ENCODE measurements at places on chromosomes 16 and 17.
A peak's percentile ranks its signal among the peaks of the same experiment; 100 is the strongest.

- DNase-seq = no peak
These were observed 243.9 kb upstream of the TBX2 start for GRCh38 chr17:61155590-61156237.

DNA sequence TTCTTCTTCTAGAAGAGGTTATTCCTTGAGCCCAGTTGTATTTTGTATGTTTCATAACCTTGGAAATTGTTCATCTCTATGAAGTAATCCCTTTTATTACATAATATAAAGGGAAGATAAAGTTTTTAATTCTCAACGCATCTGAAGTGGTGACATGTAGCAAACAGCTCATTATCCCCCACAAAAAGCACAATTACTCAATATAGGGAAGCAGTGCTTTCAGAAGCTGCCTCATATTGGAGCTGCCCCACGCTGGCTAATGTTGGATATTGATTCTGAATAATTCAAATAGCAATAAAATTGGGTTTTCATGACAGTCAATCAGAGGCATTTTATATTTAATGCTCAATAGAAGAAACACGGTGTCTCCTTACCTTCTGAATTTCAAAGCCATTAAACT lies 604.3 kb upstream of the RBFOX1 start:
- no peak for DNase-seq

DNA sequence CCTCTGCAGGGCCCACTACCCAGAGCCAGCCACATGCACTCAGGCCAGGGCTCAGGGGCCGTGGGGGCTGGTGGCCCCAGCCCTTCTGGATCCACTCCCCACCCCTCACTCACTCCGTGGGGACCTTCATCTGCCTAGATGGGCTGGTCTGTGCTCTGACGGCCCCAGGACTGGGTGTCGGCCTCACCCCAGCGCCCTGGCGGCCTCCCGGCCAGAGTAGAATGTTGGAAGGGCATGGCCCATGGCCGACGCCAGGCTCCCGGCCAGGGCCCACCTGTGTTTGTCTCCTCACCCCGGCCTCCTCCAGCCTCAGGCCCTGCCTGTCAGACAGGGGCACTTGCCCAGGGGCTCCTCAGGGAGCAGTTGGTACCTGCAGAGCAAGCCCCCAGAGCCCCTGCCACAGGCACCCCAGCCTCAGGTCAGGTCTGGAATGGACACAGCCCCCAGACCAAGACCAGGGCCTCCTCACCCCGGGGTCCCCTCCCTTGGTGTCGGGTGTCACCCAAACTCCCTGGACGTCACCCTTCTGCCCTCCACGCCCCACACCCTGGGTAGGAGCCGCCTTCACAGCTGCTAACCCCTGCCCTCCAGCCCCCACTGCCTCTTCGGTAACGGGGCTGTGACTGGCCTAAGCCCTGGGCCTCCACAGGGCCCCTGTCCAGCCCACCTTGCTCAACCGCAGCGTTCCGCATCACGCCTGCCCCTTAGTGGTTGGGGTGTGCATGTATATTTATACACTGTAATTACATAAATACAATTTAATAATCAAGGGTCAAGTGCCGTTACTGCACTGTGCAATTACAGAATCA lies 3.0 kb upstream of the CDH15 start:
- DNase-seq = no peak

- no peak for DNase-seq
These were observed 25.5 kb upstream of the ABAT start for GRCh38 chr16:8648877-8649276.

- no peak for DNase-seq
These were observed 1.6 kb upstream of the GAS7 start for GRCh38 chr17:10200016-10200415.

- no peak for DNase-seq
These were observed 151.1 kb upstream of the GSE1 start for GRCh38 chr16:85461814-85462713.

GRCh38 chr17:58300336-58300735 lies 19.6 kb upstream of the MPO start:
- DNase-seq = no peak

GRCh38 chr17:13476720-13477119 lies 125.0 kb downstream of the HS3ST3A1 start:
- no peak for DNase-seq

GRCh38 chr17:20207262-20207985 lies 198.3 kb downstream of the SPECC1 start:
- no peak for DNase-seq

DNA sequence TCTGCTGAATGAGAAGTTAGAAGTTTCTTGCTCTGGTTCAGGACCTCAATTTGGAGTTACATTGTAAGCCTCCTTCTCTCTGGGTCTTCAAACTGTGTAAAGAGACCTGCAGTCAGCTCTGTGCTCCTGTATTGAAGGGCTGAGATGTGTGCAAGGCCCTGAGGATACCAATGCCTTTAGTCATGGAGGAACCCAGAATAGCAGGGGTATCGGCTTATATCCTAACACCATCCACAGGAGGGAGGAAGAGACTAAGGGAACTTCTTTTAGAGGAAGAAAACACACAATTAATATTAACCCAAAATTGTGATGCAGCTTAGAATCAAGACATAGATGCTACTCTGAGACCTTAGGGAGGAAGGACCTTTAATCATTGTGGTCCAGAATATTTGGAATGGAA lies 36.5 kb downstream of the GLP2R start:
- DNase-seq = no peak

GRCh38 chr17:77649717-77650211 lies 308.7 kb upstream of the TNRC6C start:
- DNase-seq = no peak

DNA sequence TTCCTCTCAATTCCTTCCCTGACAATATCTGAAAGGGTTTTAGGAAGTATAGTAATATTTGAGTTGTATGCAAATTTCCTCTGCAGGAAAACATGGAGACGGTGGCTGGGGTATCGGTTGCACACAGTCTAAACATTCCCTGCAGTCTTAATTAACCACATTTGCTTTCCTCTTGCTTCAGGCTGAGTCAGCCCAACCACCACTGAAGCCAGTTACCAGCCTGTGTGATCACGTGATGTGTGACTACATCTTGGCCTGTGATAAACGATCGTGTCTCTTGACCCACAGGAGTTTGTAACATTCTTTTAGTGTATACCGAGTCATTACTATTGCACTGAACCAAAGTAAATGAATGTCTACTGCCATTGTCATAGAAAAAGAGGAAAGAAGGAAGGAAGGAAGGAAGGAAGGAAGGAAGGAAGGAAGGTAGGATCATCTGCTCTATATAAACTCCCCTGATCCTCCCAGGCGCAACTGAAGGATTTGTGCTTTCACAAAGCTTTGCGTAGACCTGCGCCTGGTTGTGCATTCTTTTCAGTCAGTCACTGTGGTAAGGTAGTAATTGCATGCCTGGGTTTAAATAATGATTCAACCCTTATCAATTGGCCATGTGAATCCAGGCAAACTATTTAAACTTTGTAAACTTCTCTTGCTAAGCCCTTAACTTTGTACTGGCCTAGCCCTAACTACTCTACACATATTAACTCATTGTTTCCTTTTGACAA lies 280.6 kb upstream of the SALL1 start:
- DNase-seq = no peak

DNA sequence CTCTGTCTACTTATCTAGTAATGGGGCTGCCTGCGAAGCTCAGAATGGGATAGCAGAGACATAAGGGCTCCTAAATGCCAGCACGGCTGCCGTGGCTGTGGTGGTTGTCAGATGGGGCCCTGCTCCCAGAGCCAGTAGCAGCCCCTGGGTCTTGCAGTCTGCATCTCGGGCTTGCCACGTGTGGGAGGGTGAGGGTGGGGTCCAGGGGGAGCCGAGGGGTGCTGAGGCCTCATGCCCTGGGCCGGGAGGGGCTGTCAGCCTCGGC lies 88.8 kb upstream of the GSE1 start:
- DNase-seq = no peak

DNA sequence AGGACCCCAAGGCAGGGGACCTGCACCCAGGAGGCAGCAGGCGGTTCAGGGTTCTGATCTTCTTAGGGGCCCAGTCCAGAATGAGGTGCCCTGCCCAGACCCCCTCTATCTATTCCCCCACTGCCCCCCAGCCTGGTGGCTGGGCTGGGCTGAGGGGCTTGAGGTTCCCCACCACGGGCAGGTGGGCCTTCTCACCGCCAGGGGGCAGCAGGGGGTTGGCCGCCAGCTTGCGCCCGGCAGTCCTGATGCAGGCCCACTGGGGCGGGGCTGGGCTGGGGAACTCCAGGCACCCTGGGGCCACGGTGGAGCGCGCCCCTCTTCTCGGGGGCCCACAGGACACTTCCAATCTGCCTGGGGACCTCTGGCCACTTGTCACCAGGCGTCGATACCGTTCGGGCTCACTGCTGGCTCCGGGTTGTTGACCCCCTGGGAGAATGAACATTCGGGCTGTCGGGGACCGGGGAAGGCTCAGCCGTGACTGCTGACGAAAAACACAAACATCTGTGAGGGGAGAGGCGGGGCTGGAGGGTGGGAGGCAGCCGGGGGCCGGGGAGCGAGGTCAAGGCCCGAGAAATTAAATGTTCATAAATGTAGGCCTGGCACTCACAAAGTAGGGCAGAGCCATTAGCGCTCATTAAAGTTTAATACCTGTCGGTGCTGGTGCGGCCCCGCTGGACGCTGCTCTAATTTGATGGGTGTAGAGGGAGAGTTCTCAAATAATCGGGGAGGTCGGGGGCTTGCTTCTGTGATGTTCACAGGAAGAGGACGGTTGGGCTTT lies 219.3 kb upstream of the GSE1 start:
- peak; percentile 63 for DNase-seq

GRCh38 chr16:86167061-86167460 lies 268.1 kb downstream of the IRF8 start:
- DNase-seq = no peak

DNA sequence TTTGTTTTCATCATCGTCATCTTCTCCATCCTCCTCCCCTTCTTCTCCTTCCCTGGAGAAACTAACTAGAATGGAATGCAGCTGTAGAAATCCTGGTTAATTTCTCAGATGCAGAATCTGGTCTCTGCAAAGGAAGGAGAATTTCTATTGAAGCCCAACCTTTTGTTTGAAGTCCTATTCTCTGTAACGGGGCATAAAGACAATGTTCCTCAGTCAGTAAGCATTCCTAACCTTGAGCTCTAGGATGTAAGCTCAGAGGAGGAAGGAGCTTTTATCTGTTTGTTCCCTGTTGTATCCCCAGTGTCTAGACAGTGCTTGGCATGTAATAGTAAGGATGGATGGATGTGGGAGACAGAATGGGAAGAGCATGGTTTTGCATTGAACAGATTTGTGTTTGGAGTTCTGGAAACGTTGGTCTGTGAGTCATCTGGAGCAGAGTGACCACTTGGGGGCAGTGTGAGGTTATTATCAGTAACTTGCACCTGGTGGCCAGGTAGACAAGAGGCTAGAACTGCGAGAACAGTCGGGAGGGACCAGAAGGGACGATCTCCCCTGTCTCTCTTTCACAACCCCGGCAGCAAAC lies 363.7 kb downstream of the SNX29 start:
- no peak for DNase-seq

DNA sequence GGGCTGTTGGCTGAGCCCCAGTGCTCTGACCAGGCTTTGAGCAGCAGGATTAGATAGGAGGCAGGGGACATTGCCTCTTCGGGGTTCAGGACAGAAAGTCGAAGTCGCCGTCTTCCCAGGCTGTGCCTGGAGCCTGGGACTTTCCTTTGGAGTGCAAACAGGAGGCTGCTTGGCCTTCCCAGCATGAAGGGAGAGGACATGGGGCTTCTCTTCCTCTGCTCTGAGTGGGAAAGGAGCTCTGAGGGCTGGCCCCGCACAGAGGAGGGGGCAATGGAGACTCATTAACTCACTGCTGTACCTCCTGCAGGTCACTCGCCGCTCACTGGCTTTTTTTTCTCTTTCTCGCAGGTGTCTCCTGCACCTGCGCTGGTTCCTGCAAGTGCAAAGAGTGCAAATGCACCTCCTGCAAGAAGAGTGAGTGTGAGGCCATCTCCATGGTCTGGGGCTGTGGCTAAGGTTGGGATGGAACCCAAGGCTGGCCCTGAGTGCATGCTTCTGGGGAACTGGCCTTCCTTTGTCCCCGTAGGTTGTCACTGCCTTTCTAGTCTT lies 642 bp downstream of the MT1F start:
- DNase-seq = no peak

GRCh38 chr17:57956291-57957119 lies 1.3 kb upstream of the CUEDC1 start:
- peak; percentile 23 for DNase-seq

DNA sequence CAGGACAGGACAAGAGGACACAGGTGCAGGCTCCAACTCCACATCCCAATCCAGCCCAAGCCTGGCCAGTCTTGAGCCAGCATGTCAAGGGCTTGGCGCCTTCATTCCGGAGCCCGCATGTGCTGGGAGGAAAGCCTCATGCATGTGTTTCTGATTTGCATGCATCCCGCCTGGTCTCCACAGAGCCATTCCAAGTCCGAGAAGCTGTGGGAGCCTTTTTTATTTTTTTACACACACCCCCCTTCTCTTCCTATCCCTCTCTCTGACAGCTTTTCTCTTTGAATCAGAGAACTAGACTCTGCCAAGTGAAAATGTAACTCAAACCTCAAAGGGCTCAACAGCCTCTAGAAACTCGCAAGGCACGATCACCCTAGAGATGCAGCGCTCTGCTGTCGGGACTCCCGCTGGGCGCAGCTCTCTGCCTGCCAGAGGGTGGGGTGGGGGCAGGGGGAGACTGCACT lies 45.1 kb downstream of the NOG start:
- DNase-seq = no peak

- peak; percentile 25 for DNase-seq
These were observed 7.4 kb downstream of the CDK5RAP3 start for GRCh38 chr17:47978324-47978723.

All from stimulated activated CD8-positive, alpha-beta memory T cell treated with anti-CD3 and anti-CD28 coated beads, Interleukin-4, amount 100 ng/mL, for 24 hours (primary cell).